ENCODE measurements at places on chromosomes 13 and 19.
A peak's percentile ranks its signal among the peaks of the same experiment; 100 is the strongest.

- DNase-seq: no peak
These were observed 53.0 kb downstream of the NLRP12 start for GRCh38 chr19:53771144-53771543.

DNA sequence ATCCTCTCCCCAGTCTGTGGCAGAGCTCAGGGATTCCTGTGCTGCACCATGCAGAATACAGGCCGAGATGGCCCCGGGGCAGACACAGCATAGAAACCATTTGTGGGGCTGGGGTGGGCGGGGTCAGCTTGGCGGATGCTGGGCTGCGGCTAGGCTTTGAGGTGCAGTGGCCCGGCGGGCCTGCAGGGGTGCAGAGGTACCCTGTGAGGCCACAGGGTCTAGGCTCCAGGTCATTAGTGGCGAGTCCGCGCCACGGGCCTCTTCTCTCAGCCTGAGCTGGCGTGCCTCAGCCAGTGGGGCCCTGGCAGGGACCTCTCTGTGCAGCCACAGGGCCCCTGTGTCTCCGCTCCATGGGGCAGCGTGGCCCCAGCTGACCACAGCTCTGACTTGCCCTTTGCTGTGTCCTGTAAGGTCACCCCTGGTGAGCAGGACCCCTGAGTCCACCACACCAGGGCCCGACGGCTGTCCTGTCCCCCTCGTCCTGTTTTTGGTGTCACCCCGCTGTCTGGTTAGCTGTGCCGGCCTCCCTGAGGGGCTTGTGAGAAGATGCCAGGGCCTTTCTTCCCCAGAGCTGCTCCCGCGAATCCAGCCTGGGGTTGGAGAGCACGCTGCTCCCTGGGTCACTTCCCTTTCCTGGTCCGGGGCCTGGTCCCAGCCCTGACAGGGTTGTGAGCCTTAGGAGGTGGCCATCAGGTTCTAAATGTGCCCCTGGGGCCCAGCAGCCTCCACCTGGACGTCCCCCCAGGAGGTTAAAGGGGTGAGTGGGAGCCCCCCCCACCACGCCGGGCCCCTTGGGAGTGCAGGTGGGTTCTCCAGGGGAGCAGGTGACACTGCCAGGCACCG, 12.1 kb downstream of the KDM4B start:
- DNase-seq: no peak

- no peak for DNase-seq
These were observed 20.0 kb downstream of the GARRE1 start for GRCh38 chr19:34274284-34274826.

GRCh38 chr19:21569494-21569865, 64.1 kb downstream of the ZNF429 start:
- no peak for DNase-seq

GRCh38 chr13:45102136-45102507, 18.2 kb upstream of the GTF2F2 start:
- no peak for DNase-seq

DNA sequence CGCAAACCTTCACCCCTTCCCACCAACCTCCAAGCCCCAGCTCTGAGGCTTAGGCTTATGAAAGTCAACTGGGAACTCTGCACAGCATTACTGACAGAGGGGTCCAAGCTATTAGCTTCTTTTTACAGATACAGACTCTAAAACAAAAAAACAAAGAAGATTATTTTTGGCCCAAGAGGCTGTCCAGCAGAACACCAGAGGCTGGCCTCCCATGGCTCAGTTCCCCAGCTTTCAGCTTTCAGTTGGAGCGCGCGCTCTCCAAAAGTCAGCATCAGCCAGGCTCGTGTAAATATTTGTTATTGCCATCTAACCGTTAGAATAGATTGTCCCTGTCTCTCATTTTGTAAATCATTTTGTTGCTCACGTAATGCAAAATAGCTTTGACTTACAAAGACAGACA, 58.4 kb downstream of the ZIC5 start:
- DNase-seq: peak; percentile 36

DNA sequence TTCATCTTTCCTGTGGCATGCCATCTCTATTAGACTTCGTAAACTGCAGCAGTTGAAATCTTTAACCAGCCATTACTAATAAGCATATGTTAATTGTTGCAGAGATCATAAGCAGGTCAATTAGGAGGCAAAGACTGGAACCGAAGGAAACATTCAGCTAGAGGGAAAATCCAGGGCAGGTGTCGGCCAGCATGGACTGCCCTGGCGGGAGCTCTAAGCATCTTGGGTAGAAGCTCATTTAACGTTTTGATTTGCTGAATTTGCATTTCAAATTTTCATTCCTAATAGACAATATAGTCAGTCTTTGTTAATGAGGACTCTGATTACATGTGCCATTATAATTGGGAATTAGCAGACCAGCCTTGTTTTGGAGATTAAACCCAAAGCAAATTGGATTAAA, 238.6 kb downstream of the POU4F1 start:
- no peak for DNase-seq

DNA sequence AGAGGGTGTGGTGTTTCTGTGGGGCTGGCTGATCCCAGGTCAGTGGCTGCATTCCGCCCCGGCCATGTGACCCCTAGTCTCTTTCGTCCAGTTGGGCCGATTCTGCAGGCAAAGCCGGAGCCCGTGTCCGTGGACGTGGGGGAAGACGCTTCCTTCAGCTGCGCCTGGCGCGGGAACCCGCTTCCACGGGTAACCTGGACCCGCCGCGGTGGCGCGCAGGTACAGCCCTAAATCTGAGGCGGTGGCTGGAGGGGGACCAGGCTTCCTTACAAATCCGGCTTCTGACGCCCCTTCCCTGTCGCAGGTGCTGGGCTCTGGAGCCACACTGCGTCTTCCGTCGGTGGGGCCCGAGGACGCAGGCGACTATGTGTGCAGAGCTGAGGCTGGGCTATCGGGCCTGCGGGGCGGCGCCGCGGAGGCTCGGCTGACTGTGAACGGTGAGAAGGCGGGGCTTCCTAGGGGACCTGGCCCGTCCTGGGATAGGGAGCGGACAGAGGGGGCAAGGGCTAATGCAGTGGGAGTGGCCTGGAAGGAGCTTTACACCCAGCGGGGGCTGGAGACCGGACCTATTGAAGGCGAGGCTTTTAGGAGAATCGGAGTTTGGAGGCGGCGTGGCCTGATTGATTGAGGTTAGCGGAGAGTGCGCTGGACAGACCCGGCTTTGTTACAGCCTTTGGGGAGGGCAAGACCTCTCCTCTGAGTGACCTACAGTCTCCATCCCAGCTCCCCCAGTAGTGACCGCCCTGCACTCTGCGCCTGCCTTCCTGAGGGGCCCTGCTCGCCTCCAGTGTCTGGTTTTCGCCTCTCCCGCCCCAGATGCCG, 4.3 kb downstream of the KIRREL2 start:
- DNase-seq: no peak

DNA sequence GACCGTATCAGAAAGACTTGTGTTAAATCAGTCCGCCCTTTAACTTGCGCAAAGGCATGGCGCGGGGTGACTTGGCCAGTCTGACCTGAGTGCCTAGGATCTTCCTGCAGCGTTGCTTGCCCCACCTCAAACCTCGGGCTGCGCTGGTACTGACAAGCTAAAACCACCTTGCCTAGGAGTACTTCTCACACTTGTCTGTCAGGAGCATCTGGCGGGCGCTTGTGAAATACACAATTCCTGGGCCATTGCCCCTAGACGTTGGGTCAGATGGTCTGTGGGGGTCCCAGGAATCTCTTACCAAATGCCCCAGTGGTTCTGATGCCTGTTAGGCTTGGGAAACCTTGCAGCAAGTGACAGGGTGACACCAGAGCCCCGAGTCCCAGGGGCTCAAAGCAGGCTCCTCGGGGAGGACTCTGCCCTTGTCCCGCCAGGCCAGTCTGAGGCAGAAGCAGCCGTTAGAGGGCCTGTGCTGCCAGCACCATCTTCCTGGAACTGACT, 12.9 kb downstream of the CEBPG start:
- DNase-seq: no peak
